HFFc6 (cell line): ENCODE measurements at places on chromosomes 4 and X.
A peak's percentile ranks its signal among the peaks of the same experiment; 100 is the strongest.

GRCh38 chr4:13528821-13529127, 15.5 kb downstream of the NKX3-2 start:
- peaks cover 22% of the 10 kb centered on the region; the same call in 1 of the 2 replicates for H3K4me1 ChIP-seq
- H3K36me3 ChIP-seq: no peaks in the 10 kb centered on the region

DNA sequence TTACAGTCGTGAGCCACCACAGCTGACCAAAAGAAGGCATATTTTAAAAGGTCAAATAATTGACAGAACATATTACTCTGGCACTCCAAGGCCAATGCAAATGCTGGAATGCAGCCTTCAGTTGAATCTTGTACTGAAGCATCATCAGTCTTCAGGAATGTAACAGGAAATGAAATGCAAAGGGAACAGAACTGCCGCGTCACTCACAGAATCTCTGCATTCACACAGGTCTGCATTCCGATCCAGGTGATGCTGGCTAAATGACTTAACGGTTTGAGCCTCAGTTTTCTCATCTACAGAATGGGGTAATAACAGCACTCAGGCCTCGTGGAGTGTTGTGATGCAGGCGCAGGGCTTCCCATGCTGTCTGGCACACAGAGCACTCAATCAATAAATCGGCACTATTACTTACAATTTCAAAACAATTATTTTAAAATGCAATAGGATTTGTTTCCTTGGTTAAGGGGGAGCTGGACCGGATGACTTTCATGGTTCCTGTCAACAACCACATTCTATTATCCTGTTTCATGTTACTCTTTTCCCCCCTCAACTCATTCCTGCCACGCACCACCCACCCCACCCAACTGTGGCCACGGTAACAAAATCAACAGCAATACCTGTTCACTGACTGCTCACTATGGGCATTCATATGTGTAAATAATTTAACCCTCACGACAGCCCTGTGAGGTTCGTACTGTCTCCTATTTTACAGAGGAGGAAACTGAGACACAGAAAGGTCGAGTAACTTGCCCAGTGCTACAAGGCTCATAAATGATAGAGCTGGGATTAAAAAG, 32.4 kb downstream of the IGFBP7 start:
- peaks cover 95% of the 10 kb centered on the region for H3K4me1 ChIP-seq
- H3K27me3 ChIP-seq: peaks cover 7% of the 10 kb centered on the region
- peak overlapping the region; percentile 89 for H3K27ac ChIP-seq
- peak; percentile 68 for DNase-seq
- peak overlapping the region; percentile 36 for H3K4me3 ChIP-seq
- peaks cover 62% of the 10 kb centered on the region for H3K36me3 ChIP-seq

DNA sequence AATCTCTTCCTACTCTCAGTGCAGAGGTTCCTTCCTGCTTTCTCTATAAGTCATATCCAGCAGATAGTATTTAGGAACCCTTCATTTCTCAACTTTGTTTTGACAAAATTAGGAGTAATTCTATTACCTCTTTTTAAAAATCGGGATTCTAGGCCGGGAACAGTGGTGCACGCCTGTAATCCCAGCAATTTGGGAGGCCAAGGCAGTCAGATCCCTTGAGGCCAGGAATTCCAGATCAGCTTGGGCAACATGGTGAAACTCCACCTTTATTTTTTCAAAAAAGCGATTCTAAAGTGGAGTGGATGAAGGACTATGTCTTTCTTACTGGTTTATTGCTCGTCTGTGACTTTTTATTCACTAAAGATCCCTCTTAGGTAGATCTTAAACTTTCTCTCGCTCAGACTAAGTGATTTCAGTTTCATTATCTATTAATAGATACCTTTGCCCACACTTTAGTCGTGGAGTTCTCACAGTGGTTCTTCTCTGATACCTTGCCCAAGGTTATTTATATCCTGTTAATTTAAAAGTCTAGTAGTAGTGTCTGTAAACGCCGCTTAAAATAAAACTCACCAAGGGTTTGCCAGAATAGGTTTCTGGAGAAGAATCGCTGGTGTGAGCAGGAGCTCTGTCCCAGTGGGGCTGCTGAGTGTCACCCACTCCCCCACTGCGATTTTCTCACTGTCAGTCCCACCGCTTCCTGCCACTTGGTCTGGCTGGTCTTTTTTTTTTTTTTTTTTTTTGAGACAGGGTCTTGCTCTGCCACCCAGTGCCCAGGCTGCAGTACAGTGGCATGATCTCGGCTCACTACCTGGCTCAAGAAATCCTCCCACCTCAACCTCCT, 27.0 kb upstream of the TMEM131L start:
- peaks cover 4% of the 10 kb centered on the region for H3K27me3 ChIP-seq
- no peaks in the 10 kb centered on the region for H3K4me1 ChIP-seq
- no peak for DNase-seq
- H3K36me3 ChIP-seq: no peaks in the 10 kb centered on the region

GRCh38 chrX:21708116-21708515, 49.8 kb downstream of the SMPX start:
- H3K27me3 ChIP-seq: no peaks in the 10 kb centered on the region; the same call in 1 of the 2 replicates
- DNase-seq: no peak
- no peaks in the 10 kb centered on the region for H3K4me1 ChIP-seq
- no peak overlapping the region for H3K27ac ChIP-seq
- H3K36me3 ChIP-seq: no peaks in the 10 kb centered on the region

DNA sequence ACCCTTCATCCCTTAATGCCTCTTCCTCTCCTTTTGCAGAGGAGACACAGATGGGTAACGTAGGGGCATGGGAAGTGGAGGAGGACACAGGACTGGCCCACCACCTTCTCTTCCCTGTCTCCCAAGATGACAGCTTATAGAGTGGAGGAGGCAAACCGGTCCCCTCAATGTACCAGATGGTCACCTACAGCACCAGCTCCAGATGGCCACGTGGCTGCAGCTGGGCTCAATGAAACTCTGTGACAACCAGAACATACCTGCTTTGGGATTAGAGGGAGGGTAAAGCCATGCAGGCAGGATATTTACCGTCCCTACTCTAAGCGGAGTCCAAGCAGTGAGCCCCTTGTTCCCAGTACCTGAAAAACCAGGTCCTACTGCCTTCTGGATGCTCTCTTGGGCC, 7.5 kb upstream of the KLHL15 start:
- DNase-seq: no peak
- H3K36me3 ChIP-seq: no peaks in the 10 kb centered on the region
- no peak overlapping the region for H3K27ac ChIP-seq
- H3K27me3 ChIP-seq: no peaks in the 10 kb centered on the region; the same call in 1 of the 2 replicates
